ENCODE measurements at places on chromosomes 7 and 10.
A peak's percentile ranks its signal among the peaks of the same experiment; 100 is the strongest.

DNA sequence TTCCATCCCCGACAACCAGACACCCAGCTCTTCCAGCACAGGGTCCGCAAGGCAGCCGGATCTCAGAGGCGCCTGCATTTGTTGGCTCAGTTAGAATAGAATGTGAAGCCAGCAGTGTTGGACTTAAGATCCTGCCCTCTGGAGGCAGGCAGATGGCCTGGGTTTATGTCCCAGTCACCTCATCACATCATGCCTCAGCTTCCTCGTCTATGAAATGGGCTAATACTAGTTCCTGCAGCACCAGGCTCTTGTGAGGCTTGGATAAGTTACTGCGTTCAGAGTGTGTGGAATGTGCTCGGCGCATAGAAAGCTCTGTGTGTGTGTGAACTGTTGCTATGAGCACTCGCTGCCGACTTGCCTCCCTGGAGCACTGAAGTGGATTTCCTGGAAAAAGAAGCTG, 202.5 kb upstream of the GPR26 start:
- no peak for DNase-seq

DNA sequence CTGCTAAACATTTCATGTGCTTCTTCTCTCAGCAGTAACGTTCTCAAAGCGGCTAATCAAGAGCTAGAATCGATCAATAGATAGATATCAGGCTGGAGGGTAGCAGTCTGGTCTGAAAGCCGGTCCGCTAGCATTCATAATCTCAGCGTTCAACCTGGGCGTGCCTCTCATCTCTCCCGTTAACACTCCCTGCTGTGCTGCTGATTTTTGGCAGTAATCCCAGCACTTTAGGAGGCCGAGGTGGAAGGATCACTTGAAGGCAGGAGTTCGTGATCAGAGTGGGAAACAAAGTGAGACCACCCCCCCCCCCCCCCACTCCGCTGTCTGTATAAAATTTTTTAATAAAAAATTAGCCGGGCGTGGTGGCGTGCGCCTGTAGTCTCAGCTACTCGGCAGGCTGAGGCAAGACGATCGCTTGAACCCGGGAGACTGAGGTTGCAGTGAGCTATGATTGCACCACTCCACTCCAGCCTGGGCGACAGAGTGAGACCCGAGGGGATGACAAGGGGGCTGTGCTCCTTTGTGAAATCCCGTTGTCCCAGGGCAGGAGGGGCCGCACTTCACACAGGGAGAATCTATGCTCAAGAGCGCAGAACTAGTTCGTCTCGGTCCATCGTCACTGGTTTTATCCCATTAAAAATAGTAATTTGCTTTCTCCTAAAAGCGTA, 624 bp upstream of the CEP55 start:
- DNase-seq = peak; percentile 22

GRCh38 chr10:91210014-91210413, 10.4 kb upstream of the PCGF5 start:
- no peak for DNase-seq

GRCh38 chr7:158944195-158944594, 87.8 kb downstream of the DYNC2I1 start:
- no peak for DNase-seq

GRCh38 chr7:107960272-107960671, 42.7 kb downstream of the LAMB1 start:
- no peak for DNase-seq

DNA sequence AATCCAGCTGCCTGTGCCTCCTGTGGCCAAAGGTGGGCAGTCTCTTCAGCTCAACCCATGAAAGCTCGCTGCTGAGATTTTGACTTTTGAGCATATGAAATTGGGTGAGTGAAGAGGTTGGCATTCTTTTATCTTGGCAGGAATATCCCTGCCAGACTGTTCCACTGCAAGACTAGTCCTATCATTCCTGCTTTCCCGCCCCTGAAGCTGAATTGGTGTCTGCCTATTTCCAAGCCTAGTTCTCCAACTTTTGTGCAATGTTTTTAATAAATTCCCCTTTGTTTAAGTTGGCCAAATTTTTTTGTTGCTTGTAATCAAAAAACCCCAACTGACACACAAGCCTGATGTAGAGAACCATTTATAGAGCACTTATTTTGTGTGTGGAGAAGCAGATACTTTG, 34.8 kb upstream of the BICC1 start:
- no peak for DNase-seq

DNA sequence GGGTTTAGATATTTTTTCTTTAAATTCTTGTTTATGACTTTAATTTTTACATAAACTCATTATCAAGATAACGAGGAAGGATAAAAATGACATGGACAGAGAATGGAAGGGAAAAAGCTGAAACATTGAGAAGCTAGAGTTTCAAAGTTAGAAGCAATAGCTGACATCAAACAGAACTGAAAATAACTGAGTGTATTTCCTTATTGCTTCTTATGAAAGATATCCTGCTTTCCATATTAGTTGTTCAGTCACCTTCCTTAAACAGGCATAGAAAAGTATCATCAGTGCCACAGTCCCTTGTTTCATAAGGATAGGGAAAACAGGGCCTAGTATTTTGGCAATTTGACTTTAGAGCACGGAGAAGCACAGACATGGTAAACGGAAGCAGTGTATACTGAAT, 460.5 kb upstream of the GHITM start:
- no peak for DNase-seq

DNA sequence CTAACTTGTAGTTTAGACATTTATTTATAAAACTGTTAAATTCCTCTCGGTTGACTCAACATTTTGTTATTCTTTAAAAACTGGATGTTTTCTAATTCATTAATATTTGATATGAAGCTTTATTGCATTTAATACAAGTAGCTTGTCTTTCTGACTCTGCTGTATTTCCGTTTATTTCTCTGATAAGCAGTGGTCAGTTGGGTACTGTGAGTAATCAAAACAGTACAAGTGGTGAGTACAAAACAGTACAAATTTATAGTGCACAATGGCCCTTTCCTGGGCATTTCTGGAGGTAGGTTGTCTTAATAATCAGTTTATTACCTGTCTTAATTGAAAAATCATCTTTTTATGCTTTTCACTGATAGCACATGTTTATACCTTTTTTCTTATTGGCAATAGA, 182.7 kb downstream of the CCSER2 start:
- no peak for DNase-seq

Measured in upper lobe of left lung (tissue), 6 donors.